Ascending aorta (tissue), 2 donors: ENCODE measurements at places on chromosomes 3 and 15.
A peak's percentile ranks its signal among the peaks of the same experiment; 100 is the strongest.

DNA sequence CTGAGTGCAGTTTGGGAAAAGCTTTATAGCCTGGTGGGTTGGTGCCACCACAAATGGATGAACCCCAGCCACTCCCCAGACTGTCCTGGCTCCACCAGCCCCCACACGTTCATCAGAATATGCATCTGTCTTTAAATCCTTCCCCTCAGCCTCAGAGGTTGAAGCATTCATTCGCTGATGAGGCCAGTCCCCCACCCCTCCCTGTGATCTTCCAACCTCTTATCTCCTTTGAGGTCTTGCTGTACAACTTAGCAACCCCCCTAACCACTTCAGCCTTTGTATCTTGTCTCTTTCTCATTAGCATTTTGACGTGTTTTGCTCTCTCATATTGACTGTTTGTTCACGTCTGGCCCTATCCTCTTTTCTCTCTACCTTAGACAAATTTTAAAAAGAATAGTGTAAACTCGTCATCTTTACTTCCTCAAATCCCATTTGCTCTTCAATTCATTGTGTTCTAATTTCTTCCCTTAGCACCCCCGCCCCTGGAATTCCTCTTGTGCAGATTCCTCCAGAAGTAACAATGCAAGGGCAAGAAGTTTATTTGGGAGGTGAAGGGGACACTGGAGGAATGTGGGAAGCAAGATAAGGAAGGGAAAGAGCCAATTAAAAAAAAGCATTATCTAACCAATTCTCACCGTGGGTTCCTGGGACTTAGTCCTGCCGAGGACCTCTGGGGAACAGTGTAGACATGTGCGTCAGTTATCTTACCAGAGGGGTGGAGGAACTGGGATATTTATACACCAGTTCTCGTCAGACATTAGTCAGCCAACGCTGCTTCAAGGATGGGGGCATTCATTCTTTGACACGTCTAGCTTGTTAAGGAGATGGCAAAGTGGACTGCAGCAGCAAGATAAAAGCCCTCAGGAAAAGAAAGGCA lies 38.6 kb downstream of the MOBP start:
- DNase-seq = no peak

- no peak for DNase-seq
Measured at GRCh38 chr3:43185274-43185982, 79.5 kb upstream of the POMGNT2 start.

DNA sequence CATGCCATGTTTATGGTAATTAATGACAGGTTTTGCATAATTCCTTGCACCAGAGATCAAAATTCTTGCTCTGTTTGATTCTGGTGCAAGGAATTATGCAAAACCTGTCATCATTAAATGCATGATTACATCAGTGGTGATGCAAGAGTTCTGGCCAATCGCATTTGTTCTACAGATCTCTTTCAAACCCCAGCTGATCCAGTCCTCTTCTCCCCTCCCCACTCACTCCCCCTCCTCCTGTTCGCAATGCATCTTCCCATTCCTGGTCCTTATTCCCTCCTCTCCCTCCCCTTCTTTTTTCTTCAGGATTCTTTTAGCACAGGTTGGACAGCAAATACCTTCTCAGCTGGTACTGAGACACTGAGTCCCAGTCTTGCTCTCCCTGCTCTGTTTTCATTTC lies 82.1 kb downstream of the GABRB3 start:
- DNase-seq = no peak

DNA sequence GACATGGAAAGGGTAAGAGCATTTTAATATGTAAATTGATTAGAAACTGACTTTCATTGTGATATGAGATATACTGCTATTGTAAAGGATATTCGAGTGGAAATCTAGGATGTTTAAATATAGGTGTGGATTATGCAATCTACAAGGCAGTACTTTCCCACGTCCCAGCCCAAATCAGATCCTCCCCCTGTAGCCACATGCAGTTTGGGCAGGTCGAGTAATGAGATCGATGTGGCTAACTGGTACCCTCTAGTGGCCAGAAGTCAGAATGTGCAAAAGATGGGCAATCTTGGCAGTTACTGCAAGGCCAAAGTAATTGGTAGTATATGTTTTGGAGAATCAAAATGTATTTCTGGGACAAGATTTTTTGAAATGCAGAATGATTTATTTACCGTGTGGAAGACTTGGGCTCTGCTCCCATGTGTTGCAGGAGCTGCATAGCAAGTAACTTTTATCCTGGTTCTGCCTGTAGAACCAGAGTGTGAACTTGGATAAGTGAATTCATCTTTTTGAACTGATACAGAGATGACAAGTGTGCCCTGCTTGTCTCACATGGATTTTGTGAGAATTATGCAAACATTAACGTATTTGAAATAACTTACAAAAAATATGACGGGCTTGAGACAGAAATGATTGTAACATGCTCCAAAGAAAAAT lies 94.5 kb upstream of the ADAMTSL3 start:
- DNase-seq = no peak

DNA sequence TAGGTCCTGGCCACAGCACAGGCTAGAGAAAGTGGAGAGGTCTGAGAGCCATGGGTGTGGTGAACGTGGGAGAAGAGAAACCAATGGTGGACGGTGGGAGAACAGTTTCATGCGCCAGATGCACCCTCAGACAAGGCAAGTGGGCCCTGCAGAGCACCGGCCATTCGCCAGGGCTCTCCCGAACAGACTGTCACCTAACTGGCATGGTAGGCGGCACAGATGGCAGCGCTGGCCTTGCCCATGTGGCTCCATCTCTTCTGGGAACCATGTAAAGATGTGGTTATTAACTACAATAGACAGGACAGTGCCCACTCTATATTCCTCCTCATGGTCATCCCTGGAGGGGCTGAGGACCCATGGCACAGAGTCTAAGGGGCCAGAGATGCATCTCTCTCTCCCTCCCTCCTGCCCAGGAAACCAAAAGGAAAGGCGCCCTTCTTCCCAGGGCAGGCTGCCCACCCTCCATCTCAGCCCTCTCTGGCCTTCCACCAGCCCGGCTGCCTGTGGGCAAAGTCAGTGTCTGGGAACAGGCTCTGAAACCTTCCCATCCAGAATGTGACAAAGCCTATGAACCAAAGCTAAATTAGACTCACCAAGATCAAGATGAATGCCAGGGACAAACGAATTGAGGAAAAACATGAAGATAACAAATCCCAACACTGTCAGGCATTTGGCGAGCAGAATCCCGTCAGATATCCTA lies 147.8 kb downstream of the OCA2 start:
- no peak for DNase-seq

- DNase-seq = no peak
Measured at GRCh38 chr3:180036671-180037455, at the start of gene PEX5L. Gene PEX5L (minus strand): TSS chr3:180036937. CDS start chr3:180036599, 338 bp downstream.

DNA sequence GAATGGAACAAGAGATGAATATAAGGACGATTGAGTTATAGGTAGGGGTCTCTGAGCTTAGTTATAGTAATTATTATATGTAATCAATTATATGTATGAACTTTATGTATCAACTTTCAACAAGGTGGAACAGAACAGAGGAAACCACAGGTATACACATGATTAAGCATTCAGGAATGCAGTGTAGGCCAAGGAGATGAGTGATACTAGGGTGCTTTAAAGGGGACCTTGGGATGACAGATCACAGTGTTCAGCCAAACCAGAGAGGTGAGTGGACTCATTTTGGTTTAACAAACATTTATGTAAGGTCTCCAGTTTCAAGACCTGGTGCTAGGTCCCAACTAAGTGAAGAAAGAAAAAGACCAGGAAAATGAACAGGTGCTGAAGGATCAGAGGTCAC lies 895.5 kb downstream of the ROBO2 start:
- DNase-seq = no peak

GRCh38 chr3:39473452-39474125 lies 6.1 kb downstream of the MOBP start:
- no peak for DNase-seq

GRCh38 chr3:13080591-13080990 lies 7.4 kb upstream of the IQSEC1 start:
- DNase-seq = peak; percentile 87

DNA sequence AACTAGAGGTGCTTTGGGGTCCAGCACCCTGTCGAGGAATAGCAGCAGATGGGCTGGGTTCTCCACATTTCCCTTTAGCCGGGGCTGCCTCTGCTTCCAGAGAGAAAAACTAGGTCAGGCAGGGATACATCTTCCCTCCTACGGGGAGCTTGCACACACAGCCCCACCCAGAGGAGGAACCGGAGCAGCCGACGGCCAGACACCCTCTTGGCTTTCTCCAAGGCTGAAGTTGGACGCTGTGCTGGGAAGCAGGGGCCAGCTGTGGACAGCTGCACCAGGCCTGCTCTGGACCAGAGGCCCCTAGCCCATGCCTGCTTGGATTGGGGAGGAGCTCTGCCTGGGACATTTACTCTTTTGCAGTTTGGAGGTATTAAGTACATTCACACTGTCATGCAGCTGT lies 44.7 kb upstream of the NR2C2 start:
- no peak for DNase-seq

DNA sequence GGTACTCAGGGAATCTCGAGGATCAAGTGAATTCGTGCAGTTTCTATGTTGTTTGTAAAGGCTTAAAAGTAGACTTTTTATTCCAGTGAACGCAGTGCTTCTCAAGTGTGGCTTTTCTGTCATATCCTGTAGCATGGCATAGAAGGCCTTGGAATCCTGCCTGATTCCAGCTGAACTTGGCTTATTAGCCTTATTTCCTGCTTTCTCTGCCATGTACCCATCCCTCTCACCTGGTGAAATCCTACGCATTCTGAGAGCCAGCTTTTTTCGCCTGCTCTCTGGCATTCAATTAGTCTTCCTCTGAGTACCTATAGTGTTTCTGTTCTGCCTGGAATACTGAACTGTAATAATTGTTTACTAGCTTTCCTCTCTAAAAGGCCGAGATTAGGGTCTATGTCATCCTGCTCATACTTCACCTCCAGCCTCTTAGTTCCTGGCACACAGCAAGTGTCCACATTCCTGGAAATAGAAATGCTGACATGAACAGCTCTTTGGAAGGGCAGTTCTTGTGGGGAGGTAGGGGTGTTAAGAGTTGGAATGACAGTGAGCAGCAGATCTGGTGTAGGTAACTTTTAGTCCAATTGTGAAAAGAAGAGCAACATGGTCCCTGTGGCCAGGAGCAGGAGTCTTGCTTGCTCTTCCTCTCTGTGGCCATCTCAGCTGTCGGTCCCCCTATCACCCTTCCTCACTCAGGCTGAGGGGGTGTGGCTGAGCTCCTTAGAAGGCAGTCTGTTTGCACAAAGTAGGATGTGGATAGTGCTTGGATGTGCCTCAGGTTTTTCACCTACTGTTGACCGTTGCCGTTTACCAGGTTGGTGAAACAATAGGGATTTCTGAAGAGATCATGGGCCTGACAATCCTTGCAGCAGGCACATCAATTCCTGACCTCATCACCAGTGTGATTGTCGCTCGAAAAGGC lies 30.4 kb downstream of the SLC24A1 start:
- no peak for DNase-seq

GRCh38 chr15:98560338-98560737 lies 88.0 kb upstream of the IGF1R start:
- no peak for DNase-seq

DNA sequence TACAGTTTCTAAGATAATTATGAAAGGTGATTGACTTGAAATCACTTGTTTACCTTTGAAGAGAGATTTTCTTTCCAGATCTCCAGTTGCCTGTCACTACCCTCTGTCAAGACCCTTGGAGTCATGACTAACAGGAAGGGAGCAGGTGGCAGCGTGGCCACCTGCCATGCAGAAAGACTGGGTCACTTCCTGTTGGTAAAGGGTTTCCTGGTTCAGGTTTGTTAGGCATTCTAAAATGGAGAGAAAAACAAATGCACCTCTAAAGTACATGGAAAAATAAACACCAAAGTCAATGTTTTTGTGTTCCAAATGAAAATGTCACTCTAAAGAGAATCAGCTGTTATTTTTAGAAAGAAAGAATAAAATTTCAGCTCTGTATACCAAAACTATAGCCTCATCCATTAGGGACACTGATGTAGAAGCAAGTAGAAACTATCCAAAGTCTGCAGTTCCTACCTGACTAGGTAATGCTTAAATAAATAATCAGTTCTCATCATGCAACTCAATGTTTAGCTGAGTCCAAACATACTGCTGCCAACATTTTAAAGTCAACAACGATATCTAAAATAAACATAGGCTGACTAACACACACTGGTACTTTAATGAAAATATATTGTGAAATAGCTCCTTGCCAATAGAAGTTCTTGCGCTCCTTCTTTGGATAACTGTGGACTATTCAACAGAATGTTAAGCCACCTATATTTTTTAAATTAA lies 23.9 kb upstream of the TM4SF1 start:
- no peak for DNase-seq

DNA sequence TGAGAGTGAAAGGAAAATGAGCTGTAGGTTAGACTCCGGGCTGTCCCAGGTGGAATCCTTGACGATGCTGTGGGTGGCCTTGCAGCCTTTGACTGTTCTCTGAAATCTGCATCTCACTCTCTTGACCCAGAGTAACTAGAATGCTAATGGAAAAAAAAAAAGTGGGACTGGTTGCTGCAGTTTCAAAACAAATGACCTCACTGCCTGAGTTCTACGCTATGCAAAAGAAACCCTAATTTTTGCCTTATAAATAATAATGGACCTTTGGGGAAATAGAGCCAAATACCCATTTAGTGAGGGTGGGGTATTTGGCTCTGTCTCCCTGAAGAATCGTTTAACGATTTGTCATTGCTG lies 309.7 kb upstream of the C2CD4B start:
- no peak for DNase-seq

DNA sequence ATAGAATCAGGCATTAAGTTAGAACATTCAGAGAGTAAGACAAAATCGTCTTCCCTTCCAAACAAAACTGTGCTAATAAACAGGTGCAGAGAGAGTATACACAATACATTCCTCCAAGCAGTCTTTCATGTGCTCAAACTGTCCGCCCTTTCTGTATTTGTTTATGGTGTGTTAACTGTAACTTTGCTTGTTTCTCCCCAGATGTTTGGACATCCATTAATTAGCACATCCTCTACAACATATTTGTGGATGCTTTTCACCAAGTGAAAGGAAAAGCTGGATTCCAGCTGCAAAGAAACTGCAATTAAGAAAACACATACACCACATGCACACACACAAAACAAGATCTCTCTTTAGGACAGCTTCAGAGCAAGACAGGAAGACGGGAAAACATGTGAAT lies 912.6 kb downstream of the NTRK3 start:
- DNase-seq = no peak

DNA sequence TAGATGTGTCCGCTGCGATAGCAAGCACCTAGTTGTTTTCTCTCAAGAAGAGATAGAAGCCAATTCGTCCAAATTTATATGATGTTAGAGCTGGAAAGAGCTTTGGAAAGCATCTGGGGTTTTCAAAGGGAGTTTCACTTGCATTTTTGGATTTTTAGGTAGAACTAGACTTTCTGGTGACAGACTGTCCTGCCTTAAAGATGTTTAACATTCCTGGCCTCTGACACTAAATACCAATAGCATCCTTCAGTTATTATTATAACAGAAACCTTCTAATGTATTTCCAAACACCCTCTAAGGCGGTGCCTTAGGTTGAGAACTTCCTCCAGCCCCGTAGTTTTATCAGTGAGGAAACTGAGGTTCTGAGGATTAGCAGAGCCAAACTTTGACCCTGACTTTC lies 305.3 kb downstream of the SATB1 start:
- DNase-seq = no peak

- DNase-seq = no peak
Measured at GRCh38 chr3:143977341-143978262, 6.0 kb downstream of the DIPK2A start.
